ENCODE measurements at places on chromosomes 12 and 14. TPM values are rescaled to one million over a fixed set of nuclear protein-coding genes. Genes with fewer than 3 reads are reported as not detected.

The CAPS2 gene
- polyA plus RNA-seq: 1.9 TPM

DNA sequence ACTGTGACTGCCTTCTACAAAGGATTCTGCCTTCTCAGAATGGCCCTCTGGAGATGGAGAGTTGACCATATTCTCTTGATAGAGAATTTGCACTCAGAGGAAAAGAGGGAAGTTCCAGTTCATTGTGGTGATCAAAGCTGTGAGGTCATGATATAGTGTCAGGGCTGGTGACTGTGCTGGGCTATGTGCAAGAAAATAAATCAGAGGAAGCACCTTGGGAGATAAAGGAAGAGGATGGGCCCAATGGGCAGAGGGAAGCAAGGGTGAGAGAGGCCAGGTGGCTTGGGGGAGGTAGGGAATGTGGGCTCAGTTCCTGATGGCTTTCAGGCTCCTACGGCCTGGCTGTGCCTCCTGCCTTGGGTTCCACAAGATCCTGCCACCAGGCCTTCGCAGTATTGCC, 145.8 kb downstream of the SLC8A3 start:
- no peak for DNase-seq
- H3K27ac ChIP-seq: no peak overlapping the region
- peaks cover 27% of the 10 kb centered on the region for H3K27me3 ChIP-seq
- H3K4me3 ChIP-seq: no peak overlapping the region
- H3K4me1 ChIP-seq: no peaks in the 10 kb centered on the region
- H3K36me3 ChIP-seq: no peaks in the 10 kb centered on the region

- H3K36me3 ChIP-seq: peaks cover 14% of the 10 kb centered on the region
- H3K27me3 ChIP-seq: no peaks in the 10 kb centered on the region
- peaks cover 62% of the 10 kb centered on the region for H3K4me1 ChIP-seq
- H3K4me3 ChIP-seq: peak overlapping the region; percentile 25
These were observed 48.3 kb upstream of the KCNMB4 start for GRCh38 chr12:70317781-70318180.

GRCh38 chr12:106671840-106672239, 89.0 kb downstream of the RFX4 start:
- H3K27me3 ChIP-seq: peaks cover 9% of the 10 kb centered on the region
- no peak for DNase-seq

- peak overlapping the region; percentile 46 for H3K4me3 ChIP-seq
- peaks cover 65% of the 10 kb centered on the region for H3K4me1 ChIP-seq
- H3K36me3 ChIP-seq: peaks cover 27% of the 10 kb centered on the region
- peak overlapping the region; percentile 23 for H3K27ac ChIP-seq
These were observed 30.8 kb downstream of the LEMD3 start for GRCh38 chr12:65200007-65200665.

GRCh38 chr12:102406033-102406584, 74.3 kb downstream of the IGF1 start:
- DNase-seq: no peak
- no peaks in the 10 kb centered on the region for H3K4me1 ChIP-seq
- H3K36me3 ChIP-seq: no peaks in the 10 kb centered on the region
- no peak overlapping the region for H3K4me3 ChIP-seq

The HOXC11 gene
- not detected for polyA plus RNA-seq

The OVCH1 gene
- polyA plus RNA-seq: not detected

The FGF23 gene
- polyA plus RNA-seq: not detected

- H3K4me3 ChIP-seq: no peak overlapping the region
- H3K27ac ChIP-seq: no peak overlapping the region
- DNase-seq: no peak
- H3K36me3 ChIP-seq: no peaks in the 10 kb centered on the region
- H3K4me1 ChIP-seq: no peaks in the 10 kb centered on the region
These were observed 103.6 kb downstream of the ATXN7L3B start for GRCh38 chr12:74641262-74641661.
